Fibroblast of lung (primary cell): ENCODE measurements at places on chromosomes 1 and 21. TPM values are rescaled to one million over a fixed set of nuclear protein-coding genes. Genes with fewer than 3 reads are reported as not detected.
A peak's percentile ranks its signal among the peaks of the same experiment; 100 is the strongest.

The C1QC gene
- not detected in 2 replicates for total RNA-seq

The VWA5B1 gene
- not detected in 2 replicates for total RNA-seq

The SLC9C2 gene
- total RNA-seq: not detected in 2 replicates

The AGBL4 gene
- not detected in 2 replicates for total RNA-seq

The PLA2G2C gene
- total RNA-seq: not detected in 2 replicates

The PRDM16 gene
- total RNA-seq: 1.3 and 1.8 TPM in 2 replicates

The SMIM34 gene
- total RNA-seq: 0.26 TPM in 1 of 2 replicates, not detected in the other

The SGIP1 gene
- total RNA-seq: 11.0 and 37.8 TPM in 2 replicates

The KRTAP21-1 gene
- total RNA-seq: not detected in 2 replicates

The FAAH gene
- 1.7 and 2.1 TPM in 2 replicates for total RNA-seq

The LAMC2 gene
- total RNA-seq: 0.99 and 2.8 TPM in 2 replicates

The TESK2 gene
- 2.6 and 4.3 TPM in 2 replicates for total RNA-seq

The B3GALT2 gene
- total RNA-seq: under 0.01 and 1.3 TPM in 2 replicates

The NR1I3 gene
- total RNA-seq: not detected in 2 replicates

The PLPPR5 gene
- under 0.01 TPM in 1 of 2 replicates, not detected in the other for total RNA-seq

The S100A3 gene
- 1.8 and 6.8 TPM in 2 replicates for total RNA-seq

The ELAPOR1 gene
- 0.17 and 0.26 TPM in 2 replicates for total RNA-seq

- DNase-seq: no peak
Measured at GRCh38 chr1:76635784-76636183, 231.5 kb upstream of the ST6GALNAC5 start.

GRCh38 chr1:55035904-55036303 is 3.4 kb upstream of the PCSK9 start:
- DNase-seq: no peak

DNA sequence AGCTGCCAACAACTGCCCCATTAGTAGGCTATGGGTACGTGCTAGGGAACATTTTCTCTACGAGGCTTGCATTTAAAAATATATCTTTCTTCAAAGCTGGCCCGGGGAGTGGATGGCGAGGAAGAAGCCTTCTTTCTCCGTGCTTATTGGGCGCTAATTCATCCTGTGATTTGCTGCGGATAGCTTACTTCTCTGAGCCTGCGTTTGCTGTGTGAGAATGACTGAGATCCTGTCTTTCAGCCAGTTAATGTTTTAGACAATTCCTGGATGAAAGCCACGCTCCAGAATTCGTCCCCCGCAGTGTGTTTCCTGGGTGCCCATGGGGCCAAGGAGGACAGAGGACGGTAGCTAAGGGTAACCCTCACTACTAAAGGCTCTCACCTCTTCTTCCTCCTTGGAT is 57.8 kb upstream of the TARBP1 start:
- DNase-seq: no peak

- no peak for DNase-seq
Measured at GRCh38 chr1:154501423-154502065, 475 bp upstream of the TDRD10 start.

GRCh38 chr1:119569095-119569494 is 62.1 kb downstream of the HSD3B1 start:
- no peak for DNase-seq

- no peak for DNase-seq
Measured at GRCh38 chr1:224459966-224460365, 25.4 kb upstream of the WDR26 start.

GRCh38 chr1:224308064-224308463 is 21.9 kb downstream of the NVL start:
- DNase-seq: no peak

GRCh38 chr1:25131794-25132193 is 100.5 kb downstream of the SYF2 start:
- no peak for DNase-seq

DNA sequence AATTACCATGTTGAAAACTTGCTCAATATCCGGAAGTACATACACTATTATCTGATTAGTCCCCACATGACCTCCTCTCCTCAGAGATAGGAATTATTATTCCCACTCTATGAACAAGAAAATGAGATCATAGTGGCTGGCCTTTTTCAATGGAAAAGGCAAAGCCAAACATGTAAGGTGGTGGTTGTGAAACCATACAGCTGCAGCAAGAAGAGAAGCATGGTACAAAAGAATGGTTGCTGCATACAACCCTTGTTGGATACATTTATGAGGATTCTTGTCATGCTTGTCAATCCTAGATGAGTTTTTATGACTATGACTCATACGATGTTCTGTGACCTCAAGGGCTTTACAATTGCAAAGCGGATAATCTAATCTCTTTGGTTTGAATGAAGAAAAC is 514.7 kb downstream of the PLPP3 start:
- DNase-seq: peak; percentile 27

- no peak for DNase-seq
Measured at GRCh38 chr1:26946270-26946669, 14.0 kb downstream of the KDF1 start.

DNA sequence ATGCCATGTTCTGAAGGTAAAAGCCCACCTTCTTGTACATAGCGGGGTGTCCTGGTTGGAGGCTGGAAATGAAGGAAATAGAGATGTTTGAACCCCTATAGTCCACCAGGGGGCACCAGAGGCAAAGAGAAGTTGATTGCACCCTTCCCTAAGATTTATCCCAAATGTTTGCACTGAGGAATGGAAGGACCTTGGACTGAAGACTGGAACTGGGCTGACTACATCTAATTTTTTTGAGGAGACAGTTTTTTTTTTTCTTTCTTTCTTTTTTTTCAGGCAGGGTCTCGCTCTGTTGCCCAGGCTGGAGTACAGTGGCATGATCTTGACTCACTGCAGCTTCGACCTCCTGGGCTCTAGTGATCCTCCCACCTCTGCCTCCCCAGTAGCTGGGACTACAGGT is 55.3 kb upstream of the EIF4G3 start:
- DNase-seq: peak; percentile 74

DNA sequence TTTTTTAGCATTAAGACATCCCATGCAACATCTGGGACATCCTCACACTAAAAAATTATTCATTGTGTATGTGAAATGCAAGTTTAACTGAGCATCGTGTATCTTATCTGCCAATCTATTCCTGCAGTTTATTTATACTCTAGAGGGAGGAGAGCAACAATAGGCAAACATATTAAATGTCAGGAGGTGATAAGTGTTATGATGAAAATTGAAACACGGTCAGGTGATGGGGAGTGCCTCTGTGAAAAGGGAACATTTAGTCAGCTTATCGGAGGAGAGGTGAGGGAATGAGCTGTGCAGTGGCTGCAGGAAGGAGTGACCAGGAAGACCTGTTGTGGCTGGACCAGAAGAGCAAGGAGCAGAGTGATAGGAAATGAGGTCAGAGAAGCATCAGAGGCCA is 775 bp upstream of the EFCAB14 start:
- DNase-seq: no peak

DNA sequence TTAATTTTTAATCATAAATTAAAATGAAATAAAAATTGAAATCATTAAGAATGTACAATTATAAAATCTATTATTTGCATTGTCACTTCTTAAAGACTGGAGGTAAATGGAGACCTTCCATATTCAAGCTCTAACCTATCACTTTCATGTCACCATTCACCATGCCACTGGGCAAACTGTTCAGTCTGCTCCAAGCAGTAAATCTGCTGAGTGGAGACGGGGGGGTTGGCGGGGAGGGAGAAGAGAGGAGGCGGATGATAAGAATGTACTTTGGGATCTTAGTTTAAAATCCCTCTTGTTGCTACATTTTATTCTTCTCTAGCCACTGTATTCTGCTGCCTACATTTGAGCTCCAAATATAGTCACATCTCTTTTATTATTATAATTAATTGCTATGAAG is 365.9 kb upstream of the NFIA start:
- no peak for DNase-seq

DNA sequence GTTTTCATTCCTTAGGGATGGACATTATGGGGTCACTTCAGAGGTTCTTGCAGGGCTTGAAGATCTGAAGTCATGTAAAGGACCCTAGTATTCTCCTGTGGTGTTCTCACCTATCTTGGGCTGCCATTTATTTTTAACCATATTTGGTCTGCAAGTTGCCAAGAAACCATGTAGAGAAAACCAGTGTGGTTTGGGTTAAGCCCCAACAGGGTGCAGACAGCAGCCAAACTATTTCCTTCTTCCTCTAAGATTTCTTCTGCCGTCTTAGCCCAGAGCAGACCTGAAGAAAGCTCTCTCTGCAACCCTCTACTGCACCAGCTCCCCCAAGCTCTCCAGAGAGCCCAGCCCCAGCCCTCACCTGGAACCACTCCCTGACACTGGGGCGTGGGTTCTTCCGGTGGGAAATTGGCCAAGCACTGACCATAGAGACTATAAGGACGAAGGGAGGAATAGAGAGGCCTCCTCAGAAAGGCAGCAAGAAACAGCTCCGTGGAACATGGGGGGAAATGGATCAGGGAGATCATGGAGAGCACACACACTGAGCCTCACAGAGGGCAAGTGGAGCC is 136.6 kb downstream of the SYF2 start:
- DNase-seq: peak; percentile 26

DNA sequence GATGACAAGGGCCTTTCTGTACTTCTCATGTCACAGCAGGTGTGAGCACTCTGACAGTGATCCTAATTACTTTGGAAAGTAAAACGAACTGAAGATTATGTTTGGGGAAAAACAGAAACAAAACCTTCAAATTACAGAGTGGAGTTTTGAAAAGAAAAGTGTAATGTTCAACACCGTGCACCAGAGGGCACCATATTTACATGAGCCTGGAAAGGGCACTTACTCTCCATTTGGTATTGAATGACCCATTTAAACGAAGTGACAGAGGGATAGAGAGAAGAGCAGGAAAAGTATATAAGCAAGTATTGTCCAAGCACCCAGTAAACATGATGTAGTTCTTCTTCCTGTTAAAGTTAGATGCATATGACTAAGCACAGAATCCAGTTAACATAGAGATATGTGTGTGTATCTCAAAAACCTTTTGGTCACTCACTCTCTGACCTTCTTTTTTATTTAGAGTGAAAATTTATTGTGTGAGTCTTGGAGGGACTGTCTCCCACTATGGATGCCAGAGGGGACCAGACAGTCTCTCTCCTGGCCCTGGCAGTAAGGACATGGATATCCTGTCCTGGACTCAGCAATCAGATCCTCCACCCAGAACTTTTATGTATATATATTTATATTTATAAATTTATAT is 3.8 kb upstream of the RGSL1 start:
- peak; percentile 48 for DNase-seq

- DNase-seq: peak; percentile 38
Measured at GRCh38 chr1:154320882-154321608, at the start of gene AQP10. Gene AQP10 (plus strand): TSS chr1:154321093. CDS start chr1:154321156, 63 bp downstream.

GRCh38 chr21:45018131-45019075 is 56.0 kb upstream of the ADARB1 start:
- DNase-seq: no peak

DNA sequence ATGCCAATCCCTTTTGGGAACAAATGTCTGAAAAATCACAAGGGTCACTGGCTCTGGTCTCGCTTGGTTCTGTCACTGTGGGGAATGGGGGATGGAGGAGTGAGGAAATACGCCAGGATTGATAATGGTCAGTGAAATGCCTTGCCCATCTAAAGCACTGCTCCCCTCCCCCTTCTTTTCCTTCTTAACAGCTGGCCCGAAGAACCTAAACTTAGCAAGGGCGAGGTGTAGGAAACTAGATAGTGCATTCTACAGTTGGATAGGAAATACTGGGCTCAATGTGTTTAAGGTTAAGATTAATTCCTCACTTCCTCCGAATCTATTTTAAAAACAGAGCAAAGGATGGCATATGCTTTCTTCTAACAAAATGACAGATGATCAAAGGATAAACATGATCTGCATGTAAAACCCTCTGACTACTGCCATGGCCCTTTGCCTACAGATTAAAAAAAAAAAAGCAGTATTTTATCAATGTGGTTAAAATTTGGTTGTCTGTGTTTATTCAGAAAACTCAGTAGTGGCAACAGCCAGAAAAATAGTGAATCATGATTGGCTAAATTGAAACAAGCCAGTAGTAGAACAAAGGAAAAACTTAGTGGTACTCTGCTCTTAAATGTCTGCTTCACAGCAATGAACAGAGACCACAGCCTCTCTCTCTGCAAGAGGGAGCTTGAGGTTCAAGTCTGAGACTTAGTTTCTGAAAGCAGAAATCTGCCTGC is 86.1 kb upstream of the VAV3 start:
- DNase-seq: peak; percentile 38

DNA sequence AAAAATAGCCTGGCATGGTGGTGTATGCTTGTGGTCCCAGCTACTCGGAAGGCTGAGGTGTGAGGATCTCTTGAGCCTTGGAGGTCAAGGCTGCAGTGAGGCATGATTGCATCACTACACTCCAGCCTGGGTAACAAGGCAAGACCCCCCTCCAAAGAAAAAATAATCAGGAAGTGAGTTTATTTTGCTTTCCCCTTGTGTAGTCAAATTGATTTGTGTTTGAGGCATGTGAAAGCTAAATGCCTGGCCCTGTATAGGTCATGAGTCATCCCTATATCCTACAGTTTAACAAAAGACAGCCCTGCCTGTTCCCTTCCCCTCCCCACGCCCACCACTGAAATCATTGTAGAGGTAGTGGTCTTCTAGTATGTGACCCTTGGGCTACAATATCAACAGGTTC is 241.4 kb upstream of the JUN start:
- peak; percentile 77 for DNase-seq

GRCh38 chr1:100718581-100718980 is 961 bp upstream of the VCAM1 start:
- no peak for DNase-seq

- DNase-seq: no peak
Measured at GRCh38 chr1:66415281-66415680, 118.7 kb upstream of the SGIP1 start.

DNA sequence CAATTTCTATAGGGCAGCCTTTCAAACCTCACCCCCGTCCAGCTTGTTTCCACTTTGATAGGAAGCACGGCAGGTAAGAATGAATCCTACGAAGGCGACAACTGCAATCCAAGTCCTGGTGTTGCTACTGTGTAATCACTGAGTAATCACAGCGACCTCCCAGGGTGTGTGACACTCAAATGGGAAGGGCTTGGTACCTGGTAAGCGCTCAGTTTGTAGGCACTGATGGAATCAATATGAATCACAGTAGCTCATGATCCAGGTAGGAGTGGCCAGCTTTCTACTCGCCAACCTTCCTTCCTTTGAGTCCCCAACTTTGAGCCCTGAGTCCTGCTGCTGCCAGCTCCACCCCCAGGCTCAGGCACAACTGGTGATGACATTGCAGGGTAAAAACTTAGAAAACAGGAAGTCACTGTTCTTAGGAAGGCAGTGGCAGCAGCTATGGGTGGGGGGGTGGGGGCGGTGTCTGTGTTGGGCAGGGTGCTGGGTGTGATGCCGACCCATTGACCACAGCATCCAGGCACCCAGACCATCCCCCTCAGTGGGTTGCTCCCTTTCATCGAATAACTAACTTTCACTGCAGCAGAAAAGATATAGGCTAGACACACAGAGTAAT is 70.7 kb downstream of the CD247 start:
- DNase-seq: no peak

DNA sequence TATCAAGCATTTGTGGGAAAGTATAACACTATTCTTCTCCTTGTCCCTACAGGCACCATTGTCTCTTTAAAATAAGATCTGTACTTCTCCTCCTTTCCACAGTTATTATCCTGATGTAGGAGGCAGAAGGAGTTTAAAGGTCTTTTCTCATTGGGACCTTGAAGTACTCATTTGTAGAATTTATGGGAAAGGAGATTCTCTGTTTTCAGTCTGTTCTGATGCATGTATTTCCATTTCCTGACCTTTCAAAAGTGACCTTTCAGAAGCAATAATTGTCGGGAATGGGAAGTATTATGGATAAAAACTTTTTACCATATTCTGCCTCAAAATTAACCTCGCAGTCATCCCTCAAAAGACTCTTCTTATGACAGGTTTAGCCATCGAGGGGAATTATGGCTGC is 224.8 kb downstream of the CTH start:
- no peak for DNase-seq
